ENCODE measurements at places on chromosomes 12 and 14.

GRCh38 chr12:125983784-125984500 lies 918.7 kb downstream of the AACS start:
- no peak for DNase-seq

DNA sequence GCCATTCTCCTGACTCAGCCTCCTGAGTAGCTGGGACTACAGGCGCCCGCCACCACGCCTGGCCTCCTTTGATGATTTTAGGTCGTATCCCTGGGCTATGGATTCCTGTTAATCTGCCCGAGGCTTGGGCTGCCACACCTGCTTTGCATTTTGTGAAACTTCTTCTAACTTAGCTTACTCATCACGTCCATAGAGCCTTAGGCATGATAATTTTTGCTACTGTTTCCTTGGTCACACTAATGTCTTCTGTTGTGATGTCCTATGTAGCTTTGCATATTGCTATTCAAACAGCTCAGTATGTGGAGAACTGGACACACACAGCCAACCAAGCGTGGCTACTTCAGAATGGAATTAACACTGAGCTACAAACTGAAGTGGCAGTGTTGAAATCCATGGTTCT lies 47.5 kb upstream of the DDX11 start:
- DNase-seq, result no peak

GRCh38 chr14:23566778-23567185 lies 809 bp downstream of the AP1G2 start:
- DNase-seq, result no peak

- no peak for DNase-seq
Measured at GRCh38 chr14:68493152-68493911, 299.5 kb downstream of the ZFP36L1 start.

DNA sequence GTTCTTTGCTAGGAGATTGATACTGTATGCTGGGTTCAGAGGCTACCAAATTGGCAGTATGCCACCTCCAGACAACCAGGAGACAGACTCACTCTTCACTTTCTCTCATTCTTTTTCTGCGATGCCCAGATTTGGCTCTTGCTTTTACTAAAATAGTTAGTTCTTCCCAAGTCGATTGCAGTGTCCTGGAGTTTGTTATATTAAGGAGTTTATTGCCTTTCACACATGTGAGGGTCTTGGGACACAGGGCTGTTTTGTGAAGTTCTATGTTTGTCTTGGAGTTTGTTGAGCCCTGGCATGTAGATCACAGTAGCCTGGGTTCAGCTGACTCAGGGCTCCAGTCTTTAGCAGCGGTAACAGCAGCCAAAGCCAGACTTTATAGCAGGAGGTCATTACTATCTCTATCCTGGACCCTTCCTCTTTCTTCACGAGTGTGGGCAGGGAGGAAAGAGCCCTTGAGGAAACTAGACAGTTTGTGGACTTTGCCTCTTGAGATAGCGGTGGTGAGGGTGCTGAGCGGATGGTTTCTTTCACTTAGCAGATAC lies 1.6 kb downstream of the MLEC start:
- DNase-seq, result no peak

- no peak for DNase-seq
Measured at GRCh38 chr12:3933074-3933818, 60.0 kb upstream of the PARP11 start.

DNA sequence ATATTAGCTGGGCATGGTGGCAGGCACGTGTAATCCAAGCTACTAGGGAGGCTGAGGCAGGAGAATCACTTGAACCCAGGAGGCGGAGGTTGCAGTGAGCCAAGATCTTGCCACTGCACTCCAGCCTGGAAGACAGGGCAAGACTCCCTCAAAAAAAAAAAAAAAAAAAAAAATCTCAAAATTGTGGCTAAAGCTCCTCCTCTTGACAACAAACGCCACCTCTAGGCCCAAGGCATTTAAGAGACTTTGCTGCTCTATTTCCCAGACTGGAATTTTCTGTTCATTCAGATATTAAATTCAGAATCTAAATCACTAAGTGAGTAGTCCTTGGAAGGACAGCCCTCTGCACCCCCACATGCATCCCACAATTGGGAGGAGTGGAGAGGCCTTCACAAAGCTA lies 1.4 kb downstream of the ZFYVE1 start:
- DNase-seq, result no peak

DNA sequence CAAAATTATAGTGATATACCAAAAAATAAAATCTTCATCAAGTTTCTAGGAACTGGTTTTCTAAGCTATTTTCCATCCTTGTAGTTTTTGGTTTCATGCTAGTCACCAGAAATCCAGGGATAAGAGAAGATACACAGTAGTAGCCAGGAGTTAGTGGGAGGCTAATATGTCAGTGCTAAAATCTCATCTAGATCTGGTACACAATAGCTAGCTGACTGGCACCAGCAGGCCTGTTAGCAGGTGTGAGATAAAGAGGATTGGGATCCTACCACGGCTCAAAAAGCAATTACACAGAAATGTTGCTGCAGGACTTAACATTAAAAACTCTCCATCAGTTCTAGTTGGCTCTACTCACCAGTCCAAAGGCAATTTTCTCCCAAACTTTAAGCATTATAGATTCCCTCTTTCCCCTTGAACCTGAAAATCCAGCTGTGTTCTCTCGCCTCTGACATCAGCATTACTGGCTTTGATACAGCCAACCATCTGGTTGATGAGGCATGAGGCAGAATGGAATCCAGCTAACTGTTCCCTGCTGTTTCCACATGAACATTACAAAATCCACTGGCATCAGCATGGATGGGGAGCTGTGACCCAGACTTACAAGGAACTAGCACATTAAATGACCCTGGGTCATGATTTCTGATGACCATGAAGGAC lies 41.8 kb upstream of the CCDC196 start:
- no peak for DNase-seq

GRCh38 chr14:100062590-100062989 lies 2.6 kb upstream of the EVL start:
- DNase-seq, result no peak

DNA sequence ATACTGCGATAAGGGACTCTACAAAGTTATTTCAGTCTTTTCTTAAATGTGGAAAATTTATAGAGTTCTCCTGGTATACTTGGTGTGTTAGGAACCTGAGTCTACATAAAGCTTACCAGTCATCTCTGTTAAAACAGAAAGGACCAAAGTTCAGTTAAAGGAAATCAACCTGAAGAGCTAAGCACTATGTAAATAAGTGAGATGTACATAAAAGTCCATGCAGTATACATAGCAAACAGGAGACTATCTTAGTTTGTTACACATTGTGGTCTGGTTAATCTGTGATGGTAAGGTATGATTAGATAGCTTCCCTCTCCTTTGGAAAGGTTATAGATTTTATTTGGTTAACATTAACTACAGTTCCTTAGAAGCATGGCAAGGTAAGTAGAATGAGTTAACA lies 75.9 kb downstream of the ATP2B1 start:
- DNase-seq, result no peak

GRCh38 chr12:103928682-103929045 lies 1.5 kb upstream of the HSP90B1 start:
- DNase-seq, result no peak

- no peak for DNase-seq
Measured at GRCh38 chr12:3293446-3294161, 197.4 kb upstream of the PRMT8 start.

DNA sequence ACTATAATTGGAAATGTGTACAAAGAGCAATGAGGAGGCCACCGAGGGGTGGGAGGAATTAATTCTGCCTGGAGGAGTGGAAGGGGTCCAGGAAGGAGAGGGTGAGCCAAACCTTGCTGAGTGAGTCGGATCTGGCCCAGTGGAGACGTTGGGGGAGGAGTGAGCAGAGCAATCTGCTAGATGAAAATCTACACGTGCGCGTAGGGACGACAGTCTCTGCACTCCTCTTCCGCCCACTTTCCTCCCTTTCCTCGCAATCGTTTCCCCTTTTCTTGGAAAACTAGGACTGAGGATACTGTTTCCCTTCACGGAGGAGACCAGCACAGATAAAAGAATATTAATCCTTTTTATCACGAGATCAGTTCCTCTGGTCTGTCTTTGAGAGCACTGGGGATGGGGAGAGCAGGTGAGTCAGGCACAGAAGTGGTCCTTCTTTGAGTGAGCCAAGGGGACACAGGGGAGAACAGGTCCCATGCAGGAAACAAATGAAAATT lies 2.9 kb upstream of the NAB2 start:
- no peak for DNase-seq

DNA sequence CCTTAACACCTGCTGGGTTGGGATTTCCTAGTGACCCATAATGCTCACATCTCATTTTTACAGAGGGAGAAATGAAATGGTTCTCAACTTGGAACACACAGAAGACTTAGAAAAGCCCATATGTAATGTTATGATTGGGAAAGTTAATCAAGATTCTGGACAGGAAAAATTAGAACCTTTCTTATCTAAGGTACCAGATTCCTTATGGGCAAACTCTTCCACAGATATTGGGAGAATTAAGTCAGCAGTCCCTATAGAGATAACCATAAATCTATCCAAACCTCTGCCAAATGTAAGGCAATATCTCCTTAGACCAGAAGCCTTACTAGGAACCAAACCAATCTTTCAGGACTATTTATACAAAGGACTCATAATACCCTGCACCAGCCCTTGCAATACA lies 13.9 kb upstream of the PSMC1 start:
- DNase-seq, result no peak

DNA sequence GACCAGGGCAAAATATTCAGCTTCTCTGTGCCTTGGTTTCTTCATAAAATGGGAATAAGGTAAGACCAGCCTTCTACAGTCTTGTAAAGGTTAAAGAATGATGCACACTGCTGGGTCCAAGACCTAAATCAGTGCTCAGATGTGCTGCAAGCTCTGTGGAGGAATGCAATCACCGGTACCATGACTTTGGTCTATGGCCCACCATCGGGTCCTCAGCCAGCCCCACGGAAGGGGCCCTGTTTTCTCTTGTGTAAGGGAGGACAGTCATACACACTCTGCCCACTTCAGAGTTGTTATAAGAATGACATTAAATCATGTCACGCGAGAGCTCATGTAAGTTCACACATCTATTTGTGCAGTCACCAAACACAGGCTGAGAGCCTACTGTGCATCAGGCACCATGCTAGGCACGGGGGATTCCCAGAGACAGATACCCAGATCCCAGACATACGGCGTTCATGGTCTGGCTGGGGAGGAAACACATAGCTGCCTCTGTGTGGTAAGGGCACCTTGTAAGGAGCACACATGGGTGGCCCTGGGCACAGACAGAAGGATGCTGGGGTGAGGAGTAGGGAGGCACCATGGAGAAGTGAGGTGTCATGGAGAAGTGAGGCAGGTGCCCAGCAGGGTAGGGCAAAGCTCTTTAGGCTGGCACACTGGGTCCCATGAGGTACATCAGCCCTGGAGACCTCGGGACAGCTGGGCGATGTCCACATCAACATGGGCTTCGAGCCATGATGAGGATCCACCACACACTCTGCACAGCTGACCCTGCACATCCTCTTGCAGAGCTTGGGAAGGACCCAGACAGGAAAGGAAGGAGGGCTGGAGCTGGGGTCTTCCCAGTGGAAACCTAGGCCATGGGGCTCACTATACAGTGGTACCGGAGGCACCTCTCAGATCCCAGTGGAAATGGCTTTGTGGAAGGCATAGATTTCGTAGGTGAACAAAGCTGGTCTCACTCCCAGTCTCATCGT lies 190.4 kb upstream of the DIO3 start:
- no peak for DNase-seq

DNA sequence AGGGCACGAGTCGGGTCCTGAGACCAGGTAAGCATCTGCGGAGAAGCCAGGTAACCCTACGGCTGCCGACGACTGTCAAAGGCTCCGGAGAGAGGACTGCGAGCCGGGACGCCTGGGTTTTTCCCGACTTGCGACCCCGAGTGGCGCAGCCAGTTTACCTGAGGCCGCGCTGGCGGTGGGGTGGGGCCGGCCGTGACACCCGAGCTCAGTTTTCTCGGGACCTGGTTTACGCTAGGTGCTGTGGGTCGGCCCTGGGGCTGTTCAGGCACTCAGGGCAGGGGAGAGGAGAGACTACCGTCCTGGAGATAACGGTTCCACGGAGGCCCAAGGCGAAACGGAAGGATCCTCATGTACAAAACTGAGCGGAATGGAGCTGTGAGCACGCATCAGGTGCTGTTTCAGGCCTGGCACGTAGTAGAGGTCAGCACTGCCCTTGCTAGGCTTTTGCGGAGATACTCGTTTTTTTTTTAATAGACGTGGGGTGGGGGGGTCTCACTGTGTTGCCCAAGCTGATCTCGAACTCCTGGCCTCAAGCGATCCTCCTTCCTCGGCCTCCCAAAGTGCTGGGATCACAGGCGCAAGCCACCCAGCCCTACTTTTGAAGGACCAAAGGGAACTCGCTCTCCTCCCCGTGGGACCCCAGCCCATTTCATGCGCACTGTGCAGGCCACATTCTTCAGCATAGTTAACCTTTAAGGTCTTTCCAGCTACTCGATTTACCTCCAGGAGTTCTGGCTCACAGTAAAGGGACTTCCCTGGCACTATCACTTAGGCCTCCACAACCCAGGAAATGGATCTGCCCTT lies 471 bp downstream of the MTRFR start:
- DNase-seq, result no peak

DNA sequence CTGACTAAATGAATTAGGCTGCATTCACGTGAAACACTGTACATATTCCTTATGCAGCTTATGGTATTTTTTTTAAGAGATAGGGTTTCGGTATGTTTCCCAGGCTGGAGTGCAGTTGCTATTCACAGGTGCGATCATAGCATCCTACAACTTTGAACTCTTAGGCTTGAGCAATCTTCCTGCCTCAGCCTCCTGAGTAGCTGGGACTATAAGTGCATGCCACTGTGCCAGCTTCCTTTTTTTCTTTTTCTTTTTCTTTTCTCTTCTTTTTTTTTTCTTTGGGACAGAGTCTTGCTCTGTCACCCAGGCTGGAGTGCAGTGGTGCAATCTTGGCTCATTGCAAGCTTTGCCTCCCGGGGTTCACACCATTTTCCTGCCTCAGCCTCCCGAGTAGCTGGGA lies 35.8 kb upstream of the SPPL3 start:
- DNase-seq, result no peak

DNA sequence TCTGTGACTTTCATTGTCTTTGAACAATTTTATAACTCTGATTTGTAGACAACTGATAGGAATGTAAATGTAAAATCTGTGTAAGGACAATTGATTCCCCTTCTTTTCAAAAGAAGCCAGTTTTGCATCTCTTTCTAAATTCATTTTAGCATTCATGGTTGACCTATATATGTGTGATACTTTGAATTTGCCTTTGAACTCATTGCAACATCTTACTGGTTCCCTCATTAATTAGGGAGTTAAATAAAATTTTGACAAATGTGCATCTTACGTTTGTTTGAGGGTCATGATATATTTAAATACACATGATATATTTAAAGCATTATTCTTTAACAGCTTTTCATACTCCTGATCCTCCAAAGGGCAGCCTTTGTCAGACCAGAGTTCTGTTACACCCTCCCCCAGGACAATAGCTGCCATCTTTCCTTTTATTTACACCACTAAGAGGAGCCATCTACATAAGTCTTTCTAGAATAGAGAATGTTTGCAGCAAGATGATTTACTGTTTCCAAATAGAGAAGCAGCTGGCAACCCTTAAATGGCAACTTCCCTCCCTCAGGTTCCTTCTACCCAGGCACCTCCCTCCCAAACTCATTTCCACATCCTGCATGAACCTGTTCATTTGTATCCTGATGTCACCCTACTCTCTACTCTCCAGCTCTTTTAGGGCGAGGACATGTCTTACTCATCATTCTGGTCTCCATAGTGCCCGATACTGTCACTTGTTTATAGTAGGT lies 40.2 kb upstream of the APPL2 start:
- peak; percentile 69 for DNase-seq
